Stimulated activated effector memory CD8-positive, alpha-beta T cell treated with anti-CD3 and anti-CD28 coated beads, Interleukin-12 subunit alpha, Interleukin-12 subunit beta, amount 100 ng/mL, for 72 hours (primary cell): ENCODE measurements at places on chromosomes 1 and 21.

DNA sequence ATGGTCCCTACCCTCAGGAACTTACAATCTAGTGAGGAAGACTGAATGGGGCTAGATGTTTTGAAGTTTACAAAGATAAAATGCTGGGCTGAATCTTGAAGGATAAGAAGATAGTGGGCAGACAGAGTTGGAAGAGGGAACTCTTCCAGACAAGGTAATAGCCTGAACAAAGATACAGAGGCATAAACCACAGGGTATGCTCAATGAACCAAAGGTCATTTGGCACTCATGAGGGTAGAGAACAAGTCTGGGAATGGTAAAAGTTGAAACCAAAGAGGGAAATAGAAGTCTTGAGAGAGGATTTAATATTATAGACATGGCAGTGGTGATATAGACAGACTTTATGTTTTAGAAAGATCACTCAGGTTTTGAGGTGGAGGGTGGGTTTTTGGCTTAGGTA is 48.1 kb upstream of the ZSWIM5 start:
- DNase-seq, result no peak

DNA sequence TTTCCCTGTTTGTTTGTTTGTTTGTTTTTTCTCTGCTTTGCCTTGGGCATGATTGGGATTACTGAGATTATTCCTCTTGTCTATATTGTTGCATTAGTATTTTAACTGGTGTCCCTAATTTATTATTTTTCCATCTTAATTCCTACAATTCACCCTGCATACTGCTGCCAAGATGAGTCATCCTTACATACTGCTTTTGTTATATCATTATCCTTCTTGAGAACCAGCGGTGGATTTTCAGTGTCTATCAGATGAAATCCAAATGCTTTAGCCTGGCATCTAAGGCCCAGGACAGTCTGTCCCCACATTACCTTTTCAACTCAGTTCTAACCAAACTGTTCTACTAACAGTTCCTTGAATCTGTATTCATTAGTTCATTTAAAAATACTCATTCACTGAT is 101.7 kb downstream of the OLFML2B start:
- DNase-seq, result no peak

DNA sequence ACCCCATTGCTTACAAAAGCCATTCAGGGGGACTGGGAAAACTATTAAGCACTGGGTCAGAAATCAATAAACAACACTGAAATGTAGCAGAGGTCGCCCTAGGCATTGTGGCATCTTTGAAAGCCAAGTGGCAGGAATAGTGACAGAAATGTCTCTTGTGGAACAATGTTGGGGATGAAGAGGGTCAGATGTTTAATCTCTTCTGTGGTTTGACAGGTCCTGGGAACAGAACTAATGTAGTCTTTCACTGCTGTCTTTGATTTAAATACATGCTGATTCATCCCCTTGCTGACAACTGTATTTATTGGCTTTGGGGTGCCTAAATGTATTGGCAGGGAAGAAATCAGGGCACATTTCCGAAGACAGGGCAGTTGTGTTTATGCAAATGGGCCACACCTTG is 194.8 kb downstream of the ATG4C start:
- DNase-seq, result no peak

GRCh38 chr1:192713921-192714320 is 78.0 kb downstream of the RGS13 start:
- DNase-seq, result no peak

- DNase-seq, result no peak
Observed at GRCh38 chr1:23202263-23202749, 15.0 kb downstream of the HTR1D start.

GRCh38 chr1:37181425-37181824 is 147.1 kb upstream of the GRIK3 start:
- no peak for DNase-seq

DNA sequence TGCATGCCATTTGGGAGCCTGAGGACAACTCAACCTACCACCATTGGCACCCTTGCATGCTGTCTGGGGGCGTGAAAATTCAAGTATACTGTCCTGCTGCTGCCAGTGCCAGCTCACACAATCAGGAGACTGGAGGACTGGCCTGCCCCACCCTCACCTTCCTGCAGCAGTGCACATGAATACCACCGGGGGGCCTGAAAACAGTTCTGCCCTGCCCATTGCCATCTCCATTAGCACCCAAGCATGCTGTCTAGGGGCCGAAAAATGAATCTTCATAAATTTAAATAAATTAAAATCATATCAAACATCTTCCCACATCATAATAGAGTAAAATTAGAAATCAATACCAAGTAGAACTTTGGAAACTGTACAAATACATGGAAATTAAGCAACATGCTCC is 322.1 kb upstream of the TMPRSS15 start:
- no peak for DNase-seq

DNA sequence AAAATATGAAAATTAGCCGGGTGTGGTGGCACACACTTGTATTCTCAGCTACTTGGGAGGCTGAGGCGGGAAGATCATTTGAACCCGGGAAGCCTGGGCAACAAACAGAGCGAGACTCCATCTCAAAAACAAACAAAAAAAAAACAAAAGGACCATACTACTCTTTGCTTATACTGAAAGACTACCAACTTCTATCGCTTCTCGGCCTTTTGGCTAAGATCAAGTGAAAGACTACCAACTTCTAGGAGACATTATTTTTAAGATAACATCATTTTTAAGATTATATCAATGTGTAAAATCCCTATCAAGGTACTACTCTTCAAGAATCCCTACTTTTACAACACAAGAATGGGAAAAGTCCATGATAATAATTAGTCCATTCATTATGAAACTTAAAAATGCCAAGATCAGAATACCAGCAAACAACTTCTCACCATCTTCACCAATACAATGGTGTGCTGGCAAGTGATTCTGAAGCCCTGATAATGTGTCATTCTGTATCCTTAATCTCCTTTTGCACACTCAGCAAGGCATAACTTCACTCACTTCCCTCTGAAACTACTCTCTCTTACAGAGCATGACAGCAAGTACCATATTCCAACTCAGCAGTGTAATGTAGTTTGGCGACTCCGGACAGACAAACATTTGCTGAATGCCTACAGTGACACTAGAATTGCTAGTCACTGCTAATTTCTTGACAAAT is 1.7 kb downstream of the PTP4A2 start:
- no peak for DNase-seq

DNA sequence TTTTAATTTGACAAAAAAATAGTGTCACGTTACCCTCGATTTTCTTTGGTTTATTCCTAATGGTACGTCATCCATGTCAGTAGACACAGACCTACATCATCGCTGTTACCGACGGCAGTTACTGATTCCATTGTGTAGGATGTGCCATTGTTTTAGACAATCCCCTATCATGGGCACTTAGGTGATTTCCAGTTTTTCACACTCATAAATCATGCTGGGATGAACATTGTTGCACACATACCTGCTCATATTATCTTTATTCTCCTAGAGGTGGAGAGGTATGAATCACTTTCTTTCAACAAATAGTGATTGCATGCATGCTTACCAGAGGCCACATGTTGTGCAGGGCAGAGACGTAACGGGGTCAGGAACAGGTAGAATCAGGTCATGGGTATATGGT is 79.7 kb upstream of the EFHD2 start:
- no peak for DNase-seq

DNA sequence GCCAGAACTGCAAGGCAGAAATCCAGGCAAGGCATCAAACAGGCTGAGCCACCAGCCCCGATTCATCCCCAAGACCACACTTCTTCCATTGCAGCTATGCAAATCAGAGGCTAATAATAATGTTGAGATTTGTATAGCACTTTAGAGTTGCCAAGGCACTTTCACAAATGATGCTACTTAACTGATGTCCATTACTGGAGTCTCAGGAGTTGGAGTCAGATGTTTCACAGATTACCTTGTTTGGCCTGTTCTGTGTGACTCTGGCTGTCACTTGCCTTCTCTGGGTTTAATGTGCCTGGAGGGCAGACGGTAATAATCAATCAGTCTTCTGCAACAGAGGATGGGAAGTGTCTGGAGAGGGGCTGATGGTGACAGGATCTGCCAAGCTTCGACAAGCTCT is 40.8 kb upstream of the MPZL1 start:
- DNase-seq, result no peak

DNA sequence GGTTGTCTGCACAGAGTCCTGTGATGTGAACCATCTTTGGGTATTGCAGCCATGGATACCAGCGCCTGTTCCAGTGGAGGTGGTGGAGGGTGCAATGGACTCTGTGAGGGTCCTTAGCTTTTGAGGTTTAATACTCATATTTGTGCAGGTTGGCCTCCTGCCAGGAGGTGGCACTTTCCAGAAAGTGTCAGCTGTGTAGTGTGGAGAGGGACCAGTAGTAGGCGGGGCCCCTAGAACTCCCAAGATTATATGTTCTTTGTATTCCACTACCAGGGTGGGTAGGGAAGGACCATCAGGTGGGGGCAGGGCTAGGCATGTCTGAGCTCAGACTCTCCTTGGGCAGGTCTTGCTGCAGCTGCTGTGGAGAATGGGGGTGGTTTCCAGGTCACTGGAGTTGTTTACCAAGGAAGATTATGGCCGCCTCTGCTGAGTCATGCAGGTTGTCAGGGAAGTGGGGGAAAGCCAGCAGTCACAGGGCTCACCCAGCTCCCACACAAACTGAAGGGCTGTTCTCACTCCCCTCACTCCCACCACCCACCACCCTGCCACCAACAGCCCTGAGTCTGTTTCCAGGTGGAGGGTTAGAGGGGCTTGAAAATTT is 31.2 kb upstream of the ZNF678 start:
- DNase-seq, result no peak

GRCh38 chr1:99216956-99217355 is 47.3 kb upstream of the PLPPR4 start:
- no peak for DNase-seq

DNA sequence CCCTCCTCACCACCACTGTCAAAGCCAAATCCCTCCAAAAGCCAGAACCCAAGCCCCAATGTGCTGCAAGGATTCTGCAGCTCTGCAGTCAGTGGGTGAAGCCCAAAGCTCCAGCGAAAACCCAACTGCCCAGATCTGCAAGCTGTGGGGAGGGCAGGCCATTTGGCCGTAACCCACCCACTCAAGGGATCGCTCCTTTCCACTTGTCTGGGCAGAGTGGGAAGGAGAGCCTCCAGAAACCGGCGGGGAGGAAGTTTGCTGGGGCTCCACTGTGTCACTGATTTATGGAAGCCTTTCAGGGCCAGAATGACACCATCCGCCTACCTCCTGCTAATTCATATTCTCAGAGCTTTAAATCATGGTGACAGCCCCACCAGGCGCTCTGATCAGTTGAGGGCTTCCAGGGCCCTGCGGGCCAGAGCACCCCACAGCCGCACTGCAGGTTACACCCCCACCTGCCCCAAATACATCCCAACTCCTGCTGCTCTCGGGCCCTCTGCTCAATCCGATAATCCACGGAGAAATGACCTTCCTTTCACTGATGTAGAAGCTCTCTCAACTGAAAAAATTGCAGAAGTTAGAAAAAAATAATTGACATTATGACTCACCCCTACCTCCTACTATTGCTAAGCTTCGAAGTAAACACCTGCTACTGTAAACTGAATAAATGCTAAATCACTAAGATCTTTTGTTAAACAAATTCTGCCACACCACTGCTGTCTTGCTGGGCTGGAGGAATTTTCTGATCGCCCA is 40.6 kb upstream of the RAB4A start:
- no peak for DNase-seq

DNA sequence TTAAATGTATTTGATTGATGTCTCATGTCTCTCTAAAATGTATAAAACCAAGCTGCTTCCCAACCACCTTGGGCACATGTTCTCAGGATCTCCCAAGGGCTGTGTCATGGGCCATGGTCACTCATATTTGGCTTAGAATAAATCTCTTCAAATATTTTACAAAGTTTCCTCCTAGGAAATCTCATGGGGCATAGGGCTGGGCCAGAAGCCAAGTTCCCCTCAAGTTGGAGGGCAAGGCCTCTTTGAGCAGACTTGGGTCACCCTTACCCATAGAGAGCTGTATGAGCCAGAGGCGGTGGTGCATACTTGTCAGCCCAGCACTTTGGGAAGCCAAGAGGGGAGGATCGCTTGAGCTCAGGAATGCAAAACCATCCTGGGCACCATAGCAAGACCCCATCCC is 2.3 kb upstream of the FBXO42 start:
- no peak for DNase-seq

DNA sequence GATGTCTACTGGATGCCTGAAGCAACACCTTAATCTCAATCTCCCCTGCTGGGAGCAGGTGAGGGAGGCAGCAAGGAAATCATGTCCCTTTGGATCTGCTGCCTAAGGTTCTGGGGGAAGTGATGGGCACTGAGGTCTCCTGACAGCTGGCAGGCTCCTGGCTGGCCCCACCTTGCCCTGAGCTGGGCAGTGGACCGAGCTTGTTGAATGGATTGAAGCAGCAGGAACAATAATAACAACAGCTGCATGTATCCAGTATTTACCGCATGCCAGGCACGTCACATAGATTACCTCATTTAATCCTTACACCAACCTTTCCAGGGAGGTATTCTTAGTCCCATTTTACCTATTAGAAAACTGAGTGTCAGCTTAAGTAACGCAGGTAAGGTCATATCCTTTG is 133.9 kb downstream of the PLXNA2 start:
- DNase-seq, result no peak

DNA sequence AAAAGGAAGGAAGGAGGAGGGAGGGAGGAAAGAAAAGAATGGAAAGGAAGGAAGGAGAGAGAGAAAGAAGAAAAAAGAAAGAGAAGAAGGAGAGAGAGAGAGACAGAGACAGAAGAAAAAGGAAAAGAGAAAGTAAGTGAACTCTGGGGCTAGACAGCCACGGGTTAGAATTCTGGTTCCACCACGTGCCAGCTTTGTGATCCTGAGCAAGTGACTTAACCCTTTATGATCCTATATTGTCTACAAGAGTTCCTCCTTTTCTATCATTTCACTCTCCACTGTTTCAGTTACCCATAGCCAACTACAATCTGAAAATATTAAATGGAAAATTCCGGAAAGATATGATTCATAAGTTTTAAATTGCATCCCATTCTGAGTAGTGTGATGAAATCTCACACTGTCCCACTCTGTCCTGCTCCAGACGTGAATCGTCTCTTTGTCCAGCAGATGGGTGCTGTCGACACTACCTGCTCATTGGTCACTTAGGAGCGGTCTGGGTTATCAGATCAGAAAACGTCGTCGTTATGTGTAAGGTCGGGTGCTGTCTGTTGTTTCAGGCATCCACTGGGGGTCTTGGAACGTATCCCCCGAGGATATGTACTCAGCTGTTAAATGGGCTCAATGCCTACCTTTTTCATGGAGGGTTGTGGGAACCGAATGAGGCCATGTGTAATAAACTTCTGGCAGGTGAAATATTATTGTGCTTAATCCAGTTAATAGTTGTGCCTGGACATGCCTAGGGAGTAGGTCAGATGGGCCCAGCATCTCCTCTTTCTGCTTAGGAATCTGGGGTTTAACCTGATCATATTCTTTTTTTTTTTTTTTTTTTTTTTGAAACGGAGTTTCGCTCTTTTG is 19.1 kb downstream of the TMEM51 start:
- no peak for DNase-seq

DNA sequence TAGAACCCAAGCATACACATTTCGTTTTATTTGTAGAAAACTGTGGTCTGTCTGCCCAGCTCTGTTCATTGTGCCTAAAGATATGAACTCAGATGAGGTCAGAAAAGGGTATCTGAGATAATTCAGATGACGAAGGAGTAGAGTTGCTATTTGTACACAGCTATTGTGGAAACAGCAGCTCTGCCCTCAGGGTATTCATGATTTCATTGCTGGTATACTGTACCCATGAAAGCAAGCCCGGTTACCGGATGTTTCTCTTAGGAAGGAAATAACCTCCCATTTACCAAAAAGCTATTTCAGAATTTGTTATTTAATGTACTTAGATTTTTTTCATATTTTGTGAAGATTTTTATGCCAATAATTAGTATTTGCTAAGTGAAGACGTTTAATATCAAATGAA is 37.8 kb downstream of the SMAP2 start:
- no peak for DNase-seq
